GM04503 (cell line): ENCODE measurements at places on chromosomes 6 and 20.

GRCh38 chr6:18488526-18489270 is 101.5 kb downstream of the RNF144B start:
- DNase-seq, result no peak

DNA sequence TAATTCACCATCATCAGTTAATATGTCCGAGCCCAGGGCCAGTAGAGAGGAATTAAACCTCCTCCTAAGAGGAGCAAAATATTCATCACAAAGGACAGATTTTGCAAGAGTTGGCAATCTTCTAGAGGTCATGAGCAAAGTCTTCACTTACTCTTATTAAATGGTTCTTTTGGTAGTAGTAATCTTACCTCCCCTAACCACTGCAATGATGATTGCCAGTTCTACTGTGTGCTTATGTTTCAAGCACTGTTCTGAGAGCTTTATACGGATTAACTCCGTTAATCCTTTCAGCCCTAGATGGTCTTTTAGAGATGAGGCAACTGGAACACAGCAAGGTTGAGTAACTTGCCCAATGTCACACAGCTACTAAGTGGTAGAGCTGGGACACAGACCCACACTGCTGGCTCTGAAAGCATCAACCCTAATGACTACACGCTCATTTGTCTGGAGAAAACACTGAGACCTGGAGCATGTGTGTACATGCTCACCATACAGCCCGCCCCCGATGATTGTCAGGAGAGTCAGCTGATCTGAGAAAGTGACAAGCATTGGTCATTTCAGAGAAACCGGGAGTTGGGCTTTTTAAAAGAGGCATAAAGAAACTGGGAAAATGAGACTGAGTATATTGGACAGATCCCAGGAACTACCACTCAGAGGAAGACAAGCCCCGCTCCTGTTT is 276.0 kb downstream of the NRN1 start:
- peak; percentile 72 for DNase-seq

DNA sequence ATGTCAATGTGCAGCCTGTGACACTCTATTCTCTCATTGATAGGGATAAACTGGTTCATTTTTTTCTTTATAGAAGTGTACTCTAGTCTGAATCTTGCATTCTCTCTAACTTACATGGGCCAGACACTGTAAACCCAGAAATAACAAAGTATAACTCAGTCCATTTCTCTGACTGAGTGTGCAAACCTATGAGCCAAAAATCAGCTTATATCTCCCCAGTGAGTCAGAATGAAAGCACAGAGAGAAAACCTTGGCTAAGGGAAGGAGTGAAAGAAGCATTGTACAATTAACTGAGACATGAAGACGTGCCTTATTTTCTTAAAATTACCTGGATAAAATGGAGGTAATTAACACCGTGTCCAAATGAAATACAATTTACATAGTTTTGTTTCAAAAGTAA is 436.9 kb upstream of the IMPG1 start:
- no peak for DNase-seq

DNA sequence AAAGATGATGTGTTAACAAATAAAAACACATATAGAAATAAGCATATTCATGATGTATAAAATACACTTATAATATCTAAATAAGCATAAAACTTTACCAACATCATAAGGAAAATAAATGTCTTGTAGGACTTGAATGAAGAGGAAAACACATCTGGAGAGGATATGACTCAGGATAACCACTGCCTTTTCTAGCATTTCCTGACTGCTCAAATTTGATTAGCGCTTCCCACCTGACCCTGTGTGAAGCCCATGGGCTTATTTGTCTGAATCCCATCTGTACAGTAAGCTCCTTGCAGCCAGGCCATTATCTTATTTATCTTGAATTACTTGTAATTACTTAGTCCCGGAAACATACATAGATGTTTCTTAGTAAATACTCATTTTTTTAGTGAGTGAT is 608.6 kb downstream of the COL12A1 start:
- DNase-seq, result no peak

DNA sequence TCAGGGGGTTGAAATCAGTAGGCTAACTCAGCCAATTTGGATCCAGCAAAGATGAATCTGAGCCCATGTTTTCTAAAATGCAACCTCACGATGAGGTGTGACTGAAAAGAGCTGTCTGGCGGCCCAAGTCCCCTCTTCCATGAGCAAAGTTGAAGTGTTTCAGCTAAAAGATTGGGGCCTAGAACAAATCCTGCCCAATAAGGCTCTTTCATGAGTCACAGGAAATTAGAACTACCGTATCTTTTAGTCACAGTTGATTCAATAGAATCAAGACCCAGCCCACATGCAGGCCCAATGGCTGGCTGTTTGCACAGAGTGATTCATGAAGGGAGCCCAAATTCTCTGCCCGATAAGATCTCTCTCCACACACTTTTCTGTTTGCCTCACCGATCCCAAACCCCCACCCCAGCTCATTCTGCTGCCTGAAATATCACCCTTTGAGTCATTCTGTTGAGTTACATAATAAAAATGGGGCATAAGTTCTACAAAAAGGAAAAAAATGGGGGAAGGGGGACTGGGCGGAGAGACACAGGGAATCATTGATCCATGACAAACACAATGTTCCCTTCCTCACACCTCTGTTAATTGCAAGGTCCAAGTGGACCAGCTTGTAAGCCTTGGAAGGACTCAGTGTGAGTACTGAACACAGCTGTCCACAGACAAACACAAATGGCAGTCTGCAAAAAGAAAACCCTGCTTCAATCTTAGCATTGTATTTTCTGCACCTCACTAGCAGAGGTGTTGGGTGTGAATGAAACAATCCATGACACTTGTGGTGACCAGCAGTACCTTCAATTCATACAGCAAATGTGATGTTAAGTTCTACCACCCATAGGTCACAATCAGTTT is 13.8 kb downstream of the FOXQ1 start:
- DNase-seq, result peak; percentile 62

GRCh38 chr20:36562724-36563123 is 10.7 kb upstream of the TGIF2 start:
- no peak for DNase-seq

DNA sequence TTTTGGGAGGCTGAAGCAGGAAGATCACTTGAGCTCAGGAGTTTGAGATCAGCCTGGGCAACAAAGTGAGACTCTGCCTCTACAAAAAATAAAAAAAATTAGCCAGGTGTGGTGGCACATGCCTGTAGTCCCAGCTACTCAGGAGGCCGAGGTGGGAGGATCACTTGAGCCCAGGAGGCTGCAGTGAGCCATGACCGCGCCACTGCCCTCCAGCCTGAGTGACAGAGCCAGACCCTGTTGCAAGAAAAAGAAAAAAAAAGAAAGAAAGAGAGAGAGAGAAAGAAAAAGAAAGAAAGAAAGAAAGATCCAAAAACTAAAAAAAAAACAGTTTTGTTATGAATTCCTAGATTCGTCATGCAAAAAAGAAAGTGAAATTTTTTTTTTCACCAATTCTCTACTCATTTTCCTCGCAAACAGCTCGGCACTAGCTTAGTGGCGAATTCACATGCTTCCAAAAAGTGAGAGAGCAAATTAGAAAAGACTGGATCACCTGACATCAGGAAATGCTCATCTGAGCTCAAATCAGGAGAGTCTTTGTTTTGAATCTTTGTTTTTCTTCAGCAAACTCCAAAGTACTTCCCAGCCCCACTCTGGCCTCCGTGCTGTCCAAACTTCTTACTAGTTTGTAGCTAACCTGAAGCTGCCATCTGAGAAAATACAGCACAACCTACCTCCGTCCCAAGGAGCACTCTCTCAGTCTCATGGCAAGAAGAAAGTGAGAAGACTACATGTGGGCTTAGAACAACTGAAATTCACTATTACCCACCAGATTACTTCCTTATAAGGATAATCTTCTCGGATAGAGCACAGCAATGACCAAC is 27.0 kb downstream of the IPCEF1 start:
- no peak for DNase-seq

- no peak for DNase-seq
These were observed 45.2 kb upstream of the BCLAF1 start for GRCh38 chr6:136334853-136335252.

DNA sequence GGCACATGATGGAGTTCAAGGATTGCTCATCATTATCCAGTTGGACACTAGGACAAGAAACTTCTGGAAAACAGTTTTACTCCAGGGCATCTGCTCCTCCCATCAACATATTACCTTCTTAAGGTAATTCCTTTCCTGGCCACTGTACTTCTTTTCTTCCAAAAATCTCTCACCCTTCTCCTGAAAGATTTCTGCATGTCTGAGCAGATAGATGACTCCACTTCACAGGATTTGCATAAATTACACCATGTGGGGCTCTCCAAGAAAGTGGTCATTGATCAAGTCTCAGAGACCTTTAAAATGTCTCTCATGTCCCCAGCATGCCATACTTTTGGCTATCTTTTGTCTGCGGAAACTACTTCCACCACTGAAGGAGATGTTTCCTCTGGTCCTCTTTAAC is 103.2 kb upstream of the TNFAIP3 start:
- no peak for DNase-seq

GRCh38 chr20:60262967-60263603 is 304.9 kb downstream of the CDH26 start:
- no peak for DNase-seq

GRCh38 chr6:88441346-88441745 is 275.2 kb upstream of the CNR1 start:
- DNase-seq, result no peak

- DNase-seq, result no peak
These were observed 17.0 kb downstream of the PTPN1 start for GRCh38 chr20:50527068-50527605.

GRCh38 chr20:33666293-33667244 is at the start of gene ACTL10:
TSS of gene ACTL10 (plus strand) at chr20:33666943. CDS start at chr20:33667498, 555 bp downstream.
- peak; percentile 90 for DNase-seq
